ENCODE measurements at places on chromosomes 12 and 14.

GRCh38 chr14:78240567-78240966 is 70.4 kb downstream of the NRXN3 start:
- DNase-seq = no peak

DNA sequence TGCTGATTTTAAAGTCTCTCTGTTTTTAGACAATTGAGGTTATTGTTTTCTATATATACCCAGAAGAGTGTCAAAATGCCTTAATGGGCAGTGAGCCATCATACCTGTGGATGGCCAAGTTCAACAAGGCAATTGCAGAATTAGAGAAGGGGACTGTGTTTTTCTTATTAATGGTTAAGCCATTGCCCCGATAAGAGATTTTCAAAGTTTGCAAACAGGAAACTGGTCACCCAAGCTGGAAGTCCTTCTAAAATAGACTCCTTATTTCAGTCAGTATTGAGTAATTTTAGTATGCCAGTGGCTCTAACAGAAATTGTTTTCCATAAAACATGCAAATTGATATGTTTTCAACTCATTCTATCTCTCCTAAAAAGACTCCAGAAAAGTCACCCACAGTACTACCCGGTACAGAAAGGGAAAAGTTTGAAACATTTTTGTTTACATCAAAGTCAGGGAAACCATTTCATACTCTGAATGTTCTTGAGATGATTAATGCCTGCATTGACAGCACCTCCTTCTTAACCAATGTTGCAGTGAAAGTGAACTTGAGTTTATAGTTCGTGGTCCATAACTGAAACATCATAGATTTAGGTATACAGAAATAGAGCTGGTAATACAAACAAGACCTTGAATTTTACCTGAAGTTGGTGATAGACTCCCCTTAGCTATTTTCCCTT is 191.1 kb downstream of the TMX1 start:
- DNase-seq = no peak

- DNase-seq = no peak
Measured at GRCh38 chr14:63752449-63753169, 24.7 kb upstream of the SGPP1 start.

- DNase-seq = no peak
Measured at GRCh38 chr14:93281937-93282336, 50.9 kb downstream of the BTBD7 start.

DNA sequence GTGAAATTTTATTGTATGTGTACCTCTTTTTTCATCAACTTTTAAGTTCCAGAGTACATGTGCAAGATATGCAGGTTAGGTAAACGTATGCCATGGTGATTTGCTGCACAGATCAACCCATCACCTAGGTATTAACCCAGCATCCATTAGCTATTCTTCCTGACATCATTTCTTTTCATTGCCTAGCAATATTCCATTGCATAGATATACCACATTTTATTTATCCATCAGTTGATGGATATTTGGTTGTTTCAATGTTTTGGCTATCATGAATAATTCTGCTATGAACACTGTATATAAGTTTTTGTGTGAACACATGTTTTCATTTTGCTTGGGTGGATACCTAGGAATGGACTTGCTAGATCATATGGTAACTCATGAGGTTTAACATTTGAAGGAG is 439.9 kb upstream of the SOX5 start:
- DNase-seq = no peak

- no peak for DNase-seq
Measured at GRCh38 chr12:6097411-6097810, 27.1 kb downstream of the VWF start.

DNA sequence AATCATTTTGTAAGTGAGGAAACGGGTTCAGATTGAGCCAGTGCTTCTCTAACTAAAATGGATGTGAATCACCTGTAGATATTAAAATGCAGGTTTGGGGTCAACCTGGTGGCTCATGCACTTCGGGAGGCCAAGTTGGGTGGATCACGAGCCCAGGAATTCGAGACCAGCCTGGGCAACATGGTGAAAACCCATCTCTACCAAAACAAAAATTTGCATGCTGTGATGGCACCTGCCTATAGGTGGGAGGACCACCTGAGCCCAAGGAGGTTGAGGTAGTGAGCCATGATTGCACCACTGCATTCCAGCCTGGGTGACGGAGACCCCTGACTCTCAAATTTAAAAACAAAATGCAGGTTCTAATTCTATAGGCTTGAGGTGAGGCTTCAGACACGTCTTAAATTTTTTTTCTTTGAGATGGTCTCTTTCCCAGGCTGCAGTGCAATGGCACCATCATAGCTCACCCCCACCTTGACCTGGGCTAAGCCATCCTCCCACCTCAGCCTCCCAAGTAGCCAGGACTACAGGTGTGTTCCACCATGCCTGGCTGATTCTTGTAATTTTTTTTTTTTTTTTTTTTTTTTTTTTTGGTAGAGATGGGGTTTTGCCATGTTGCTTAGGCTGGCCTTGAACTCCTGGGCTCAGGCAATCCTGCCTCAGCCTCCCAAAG is 9.0 kb downstream of the TUBA1C start:
- DNase-seq = no peak

- DNase-seq = no peak
Measured at GRCh38 chr14:44652640-44653039, 145.6 kb upstream of the FSCB start.

DNA sequence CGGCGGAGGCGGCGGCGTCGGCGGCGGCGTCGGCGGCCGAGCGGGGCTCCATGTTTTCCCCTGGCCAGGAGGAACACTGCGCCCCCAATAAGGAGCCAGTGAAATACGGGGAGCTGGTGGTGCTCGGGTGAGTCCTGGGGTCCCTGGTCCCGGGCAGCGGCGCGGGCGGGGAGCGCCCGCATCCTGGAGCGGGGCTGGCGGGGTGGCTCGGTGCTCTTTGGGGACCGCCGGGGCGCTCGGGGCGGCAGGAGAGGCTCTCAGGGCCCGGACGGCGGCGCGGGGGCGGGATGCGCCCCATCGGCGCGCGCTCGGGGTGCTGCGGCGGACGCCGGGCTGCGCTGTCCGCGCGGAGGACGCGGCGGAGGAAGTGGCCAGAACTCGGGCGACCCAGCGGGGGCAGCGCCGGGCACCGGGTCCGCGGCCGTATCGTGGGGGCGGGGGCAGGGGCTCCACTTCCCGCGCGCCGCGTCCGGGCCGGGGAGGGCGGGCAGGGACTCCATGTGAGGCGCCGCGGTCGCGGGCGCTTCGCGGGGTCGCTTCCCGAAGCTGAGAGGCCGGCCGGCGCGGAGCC is 485 bp downstream of the PELI2 start:
- no peak for DNase-seq

DNA sequence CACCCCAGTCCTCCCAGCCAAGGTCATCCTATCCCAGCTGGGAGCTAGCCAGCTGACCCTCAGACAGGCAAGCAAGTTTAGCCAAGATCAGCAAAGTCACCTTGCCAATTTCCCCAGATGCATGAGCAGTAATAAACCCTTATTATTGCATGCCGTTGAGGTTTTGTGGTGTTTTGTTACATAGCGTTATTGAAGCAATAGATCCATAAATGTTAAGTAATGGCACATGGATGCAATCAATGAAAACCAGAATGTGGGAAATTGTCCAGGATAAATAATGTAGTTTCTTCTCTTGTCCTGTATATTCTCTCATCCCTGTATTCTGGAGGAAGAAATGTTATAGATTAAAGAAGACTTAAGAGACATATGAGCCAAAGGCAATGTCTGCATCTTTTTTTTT is 18.0 kb upstream of the TMEM260 start:
- DNase-seq = no peak

GRCh38 chr12:46364777-46365580 is 7.6 kb downstream of the SLC38A2 start:
- no peak for DNase-seq

DNA sequence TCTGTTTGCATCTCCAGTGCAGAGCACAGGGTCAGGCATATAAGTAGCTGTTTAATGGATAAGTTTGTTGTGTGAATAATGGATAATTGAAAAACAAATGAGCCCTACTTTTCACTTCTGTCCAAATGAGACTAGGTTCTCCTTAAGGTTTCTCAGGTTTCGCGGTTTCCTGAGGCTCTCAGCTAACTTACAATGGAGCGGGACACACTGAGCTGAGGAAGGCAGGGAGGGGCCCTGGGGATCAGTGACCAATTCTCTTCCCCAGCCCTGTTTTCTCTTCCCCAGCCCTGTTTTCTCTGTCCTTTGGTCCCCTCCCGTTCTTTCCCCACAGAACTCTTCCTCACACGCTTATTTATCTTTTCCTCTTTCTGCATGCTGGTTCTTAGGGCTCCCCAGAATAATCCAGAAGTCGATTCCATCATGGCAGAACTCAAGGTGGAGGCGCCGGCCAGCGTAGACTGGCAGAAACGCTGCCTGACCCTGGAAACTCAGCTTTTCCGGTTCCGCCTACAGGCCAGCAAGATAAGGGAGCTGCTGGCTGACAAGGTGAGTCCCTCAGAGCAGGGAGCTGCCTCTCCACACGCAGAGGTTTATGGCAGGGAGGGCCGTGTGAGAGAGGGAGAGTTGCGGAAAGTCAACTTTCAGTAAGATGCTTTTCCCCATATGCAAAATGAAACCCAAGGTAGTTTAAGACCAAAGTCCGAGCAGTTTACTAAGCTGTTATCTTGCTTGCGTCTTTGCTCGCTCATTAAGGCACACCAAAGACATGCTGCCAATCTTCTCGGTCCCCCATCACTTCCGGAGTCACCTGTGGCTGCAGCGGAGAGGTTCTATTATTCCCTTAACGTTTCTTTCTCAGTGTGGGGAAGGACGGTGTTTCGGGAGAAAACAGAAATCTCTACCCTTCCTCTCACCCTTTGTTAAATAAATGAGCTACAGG is 8.6 kb downstream of the PLEKHH1 start:
- no peak for DNase-seq

DNA sequence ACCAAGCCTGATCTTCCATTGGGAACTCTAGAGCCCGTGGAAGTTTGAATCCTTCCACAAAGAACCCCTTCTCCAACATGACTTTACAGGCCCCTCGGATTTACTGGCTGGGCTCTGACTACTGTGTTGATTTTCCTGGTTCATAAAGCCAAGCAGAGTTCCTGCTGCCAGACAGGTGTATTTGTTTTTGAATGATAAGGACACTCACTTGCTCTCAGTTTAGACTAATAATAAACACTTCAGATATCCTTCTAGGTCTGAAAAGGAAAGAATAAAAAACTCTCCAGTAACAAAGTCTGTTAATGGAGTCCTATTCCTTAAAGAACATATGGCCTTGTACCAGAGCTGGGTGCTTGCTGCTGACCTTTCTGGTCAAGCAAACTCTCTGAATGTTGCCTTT is 31.0 kb downstream of the SIX1 start:
- no peak for DNase-seq

GRCh38 chr12:40351976-40352375 is 127.2 kb downstream of the LRRK2 start:
- DNase-seq = no peak

DNA sequence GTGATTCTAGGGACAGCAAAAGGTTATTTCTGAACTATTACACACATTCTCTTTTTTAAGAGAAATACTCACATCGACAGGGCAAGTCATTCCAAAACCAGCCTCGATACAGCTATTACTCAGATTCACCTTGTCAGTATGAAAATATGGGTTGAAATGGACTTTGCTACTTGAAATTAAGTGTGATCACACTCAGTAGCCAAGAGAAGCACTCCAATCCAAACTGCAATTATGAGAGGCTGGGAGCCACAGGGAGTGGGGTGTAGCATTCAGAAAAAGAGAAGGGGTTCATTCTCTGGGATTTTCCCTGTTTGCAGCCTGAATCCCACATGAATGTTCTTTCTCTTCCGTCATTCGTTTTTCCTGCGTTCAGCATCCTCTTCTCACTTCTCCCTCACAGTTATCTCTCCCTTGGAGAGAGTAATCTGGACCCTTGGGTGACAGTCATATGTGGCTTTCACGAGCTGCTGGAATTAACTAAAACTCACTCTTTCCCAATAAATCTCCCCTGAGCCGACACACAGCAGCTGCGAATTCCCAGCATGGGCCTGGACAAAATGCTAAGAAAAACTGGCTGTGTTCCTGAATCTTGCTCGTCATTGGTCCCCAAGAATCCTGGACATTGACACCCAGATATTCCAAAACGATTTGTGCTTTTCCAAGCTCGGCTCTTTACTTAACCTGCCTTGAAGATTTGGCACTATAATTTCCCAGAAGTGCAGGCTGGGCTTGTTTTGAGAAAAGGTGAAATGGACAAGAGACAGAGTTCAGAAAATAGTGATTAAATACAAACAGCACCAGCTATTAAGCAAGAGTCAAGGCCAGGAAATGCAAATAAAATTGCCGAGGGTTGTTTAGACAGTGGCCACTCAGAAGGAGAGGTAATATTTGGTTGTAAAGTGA is 199.5 kb upstream of the PLEKHG7 start:
- DNase-seq = no peak

DNA sequence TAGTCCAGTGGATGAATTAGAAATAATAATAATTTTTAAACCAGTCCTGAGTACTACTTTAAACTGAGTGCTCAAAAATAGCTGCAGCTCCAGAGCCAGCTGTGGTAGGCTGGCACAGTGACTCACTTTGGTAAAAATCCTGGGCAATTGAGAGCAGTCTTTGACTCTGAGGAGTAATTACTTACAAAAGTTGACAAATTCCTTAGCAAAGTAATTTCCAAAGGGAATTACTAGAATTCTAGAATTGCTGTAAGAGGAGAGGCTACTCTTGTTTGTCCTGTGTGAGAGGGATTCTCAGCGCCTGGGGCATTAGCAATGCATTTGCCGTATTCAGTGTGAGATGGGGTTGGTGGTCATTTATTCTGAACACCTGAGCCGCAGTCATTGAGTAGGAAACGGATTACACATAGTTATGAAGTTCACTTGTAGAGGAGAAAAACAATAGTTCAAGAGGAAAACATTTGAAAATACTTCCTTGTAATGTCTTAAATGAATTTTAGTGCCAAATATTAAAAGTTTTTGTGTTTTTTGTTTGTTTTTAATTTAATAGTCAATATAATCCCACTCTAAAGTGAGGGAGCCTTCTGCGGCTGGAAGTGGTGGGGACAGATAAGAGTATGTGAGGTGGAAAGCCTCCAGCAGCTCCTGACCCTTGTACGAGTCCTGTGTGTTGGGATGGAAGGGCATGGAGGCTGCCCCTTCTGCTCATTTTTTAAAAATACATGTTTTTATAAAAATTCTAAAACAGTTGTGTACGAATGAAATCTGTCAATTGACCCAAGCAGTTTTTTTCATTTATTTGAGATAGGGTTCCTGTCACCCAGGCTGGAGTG is 41.9 kb downstream of the EID3 start:
- DNase-seq = no peak

DNA sequence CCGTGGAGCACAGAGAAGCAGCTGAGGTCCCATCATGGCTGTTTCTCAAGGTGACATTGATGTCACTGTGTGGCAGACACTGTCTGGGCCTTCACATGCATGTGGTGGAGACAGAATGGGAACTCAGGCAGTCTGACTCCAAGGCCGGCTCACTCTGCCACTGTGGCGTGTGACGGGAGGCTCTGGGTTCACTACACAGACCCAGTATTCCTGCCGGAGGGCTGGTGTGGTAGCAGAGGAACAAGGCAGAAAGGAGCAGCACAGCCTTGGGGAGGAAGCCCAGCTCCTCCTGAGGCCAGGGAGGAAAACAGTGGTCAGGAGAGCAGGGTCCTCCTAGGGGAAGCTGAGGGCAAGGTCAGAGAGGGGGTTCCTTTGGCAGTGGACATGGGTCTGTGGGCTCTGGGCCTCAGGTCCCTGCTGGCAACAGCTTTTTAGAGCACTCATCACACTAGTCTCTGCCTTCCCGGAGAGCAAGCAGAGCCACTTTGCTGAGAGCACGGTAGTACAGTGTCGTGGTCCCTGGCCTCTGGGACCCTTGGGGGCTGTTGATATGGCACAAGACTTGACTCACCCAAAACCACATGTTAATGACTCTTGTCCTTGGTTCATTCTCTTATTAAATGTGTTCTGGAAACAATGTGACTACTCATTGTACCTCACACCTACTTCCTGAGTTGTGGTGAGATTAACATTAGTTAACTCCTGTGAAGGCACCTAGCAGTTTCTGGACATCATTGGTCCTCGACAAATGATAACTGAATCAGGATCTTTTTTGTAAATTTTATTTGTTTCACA is 21.3 kb downstream of the DCAF4 start:
- no peak for DNase-seq

Measured in GDM1 (cell line).